ENCODE measurements at places on chromosomes 11 and 22.

DNA sequence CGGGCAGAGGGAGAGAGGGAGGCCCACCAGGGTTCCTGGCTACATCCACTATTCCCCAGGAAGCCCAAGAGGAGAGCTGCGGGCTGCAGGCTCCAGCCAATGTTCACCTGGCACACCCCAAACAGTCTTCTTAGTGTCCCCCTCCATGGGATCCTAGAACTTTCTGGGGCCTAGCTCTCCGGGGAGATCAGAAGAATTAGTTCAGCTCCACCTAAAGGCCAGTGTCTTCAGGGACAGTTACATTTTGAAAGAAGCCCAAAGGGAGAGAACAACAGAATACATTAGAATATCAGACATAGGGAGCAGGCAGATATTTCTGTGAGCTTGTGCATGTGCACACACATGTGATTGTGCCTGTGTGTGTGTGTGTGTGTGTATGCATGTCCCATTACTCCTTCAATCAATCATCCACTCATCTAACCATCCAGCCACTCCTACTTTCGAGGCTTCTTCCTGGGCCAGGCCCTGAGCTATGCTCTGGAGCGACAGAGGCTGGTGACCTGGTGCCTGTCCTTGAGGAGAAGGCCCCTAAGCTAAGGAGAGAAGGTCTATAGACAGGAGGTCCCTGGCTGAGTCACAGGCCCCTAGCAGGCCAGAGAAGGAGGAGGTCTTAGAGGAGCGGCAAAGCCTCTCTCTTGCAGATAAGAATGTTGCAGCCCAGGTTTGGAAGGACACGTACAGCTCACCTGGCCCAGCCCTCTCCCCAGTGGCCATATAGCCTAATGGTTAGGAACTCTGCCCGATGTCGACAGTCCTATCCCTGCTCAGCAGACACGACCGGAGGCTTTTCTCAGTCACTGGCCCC lies 165.5 kb downstream of the DSCAML1 start:
- DNase-seq, result no peak

GRCh38 chr11:117833401-117833891 lies 8.9 kb upstream of the FXYD2 start:
- peak; percentile 46 for DNase-seq

DNA sequence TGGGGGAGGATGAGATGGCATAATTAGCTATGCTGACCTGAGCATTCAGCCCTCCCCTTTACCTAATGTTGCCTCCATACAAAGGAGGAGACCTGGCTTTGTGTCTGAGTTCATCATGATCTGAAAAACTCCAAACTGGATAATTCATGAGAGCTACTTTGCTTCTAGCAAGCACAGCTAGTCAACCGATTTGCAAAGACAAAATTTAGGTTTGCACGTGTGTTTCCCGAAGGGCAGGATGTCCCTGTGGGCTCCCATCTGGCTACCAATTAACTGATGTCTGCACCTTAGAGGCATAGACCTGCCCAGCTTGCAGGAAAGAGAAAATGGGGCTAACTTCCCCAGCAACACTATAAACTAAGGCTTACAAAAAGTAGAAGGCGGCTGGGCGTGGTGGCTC lies 42.2 kb upstream of the POU2AF1 start:
- DNase-seq, result no peak

DNA sequence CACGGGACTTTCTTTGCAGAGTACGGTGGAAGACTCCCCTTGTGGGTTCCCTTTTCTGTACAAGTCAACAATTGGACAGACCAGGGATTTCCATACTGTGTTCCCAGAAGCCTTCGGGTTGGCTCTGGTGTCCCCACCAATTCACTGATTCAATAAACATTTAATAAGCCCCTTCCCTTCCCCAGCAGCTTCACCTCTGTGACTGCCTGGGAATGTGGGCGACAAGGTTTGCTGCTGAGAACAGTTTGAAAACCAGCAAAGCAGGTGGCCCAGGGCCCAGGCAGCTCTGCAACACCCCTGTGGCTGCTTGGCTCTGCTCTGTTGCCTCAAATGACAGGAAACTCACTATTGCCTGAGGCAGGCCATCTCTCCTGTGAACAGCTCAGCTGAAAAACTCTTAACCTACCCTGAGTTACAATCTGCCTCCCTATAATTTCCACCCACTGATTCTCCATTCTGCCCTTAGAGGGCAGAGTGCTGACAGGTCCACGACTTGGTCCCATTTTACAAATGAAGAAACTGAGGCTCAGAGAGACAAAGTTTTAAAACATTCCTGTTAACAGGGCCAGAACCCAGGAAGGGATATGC lies 10.4 kb downstream of the ADORA2A start:
- DNase-seq, result peak; percentile 24

DNA sequence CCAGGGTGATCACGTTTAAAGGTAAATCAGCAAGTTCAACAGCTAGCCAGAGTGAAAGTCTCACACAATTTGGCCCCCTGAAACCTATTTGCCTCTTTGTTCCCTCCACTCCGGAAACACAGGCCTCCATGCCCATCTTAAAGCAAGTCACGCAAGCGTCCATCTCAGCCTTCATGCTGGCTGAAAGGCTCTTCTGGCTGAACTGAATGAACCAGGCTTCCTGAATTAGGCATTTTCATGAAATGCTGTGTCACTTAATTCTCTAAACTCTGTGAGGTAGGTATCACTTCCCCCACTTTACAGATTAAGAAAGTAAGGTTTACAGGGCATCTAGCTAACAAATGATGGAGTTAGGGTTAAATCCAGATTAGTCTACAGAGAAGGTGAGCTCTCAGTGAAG lies 1.4 kb downstream of the SLC25A17 start:
- DNase-seq, result no peak

- no peak for DNase-seq
These were observed 48.5 kb upstream of the PRODH start for GRCh38 chr22:18984564-18984963.

GRCh38 chr11:3878258-3878584 lies 22.8 kb downstream of the STIM1 start:
- DNase-seq, result no peak

DNA sequence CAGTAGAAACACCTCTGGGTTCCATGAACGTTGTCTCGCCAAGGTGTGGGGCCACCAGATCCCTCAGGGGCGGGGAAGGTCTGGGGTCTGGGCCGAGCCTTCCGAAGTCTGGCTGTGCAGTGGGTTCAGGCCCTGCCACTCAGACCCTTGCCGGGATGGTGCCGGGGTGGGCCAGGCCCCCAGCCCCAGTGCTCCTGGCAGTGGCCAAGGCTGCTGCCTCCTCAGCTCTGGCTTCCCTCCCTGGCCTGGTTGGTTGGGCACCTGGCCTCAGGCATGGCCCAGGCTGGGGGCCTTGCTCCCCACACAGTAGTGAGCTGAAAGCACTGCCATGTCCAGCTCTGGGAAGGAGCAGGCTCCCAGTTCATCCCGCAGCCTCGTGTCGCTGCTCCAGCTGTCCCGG lies 48.2 kb upstream of the PPARA start:
- no peak for DNase-seq

Data from endodermal cell (in vitro differentiated cells).